Midbrain (tissue), 1 donor: ENCODE measurements at places on chromosomes 2 and 18.

DNA sequence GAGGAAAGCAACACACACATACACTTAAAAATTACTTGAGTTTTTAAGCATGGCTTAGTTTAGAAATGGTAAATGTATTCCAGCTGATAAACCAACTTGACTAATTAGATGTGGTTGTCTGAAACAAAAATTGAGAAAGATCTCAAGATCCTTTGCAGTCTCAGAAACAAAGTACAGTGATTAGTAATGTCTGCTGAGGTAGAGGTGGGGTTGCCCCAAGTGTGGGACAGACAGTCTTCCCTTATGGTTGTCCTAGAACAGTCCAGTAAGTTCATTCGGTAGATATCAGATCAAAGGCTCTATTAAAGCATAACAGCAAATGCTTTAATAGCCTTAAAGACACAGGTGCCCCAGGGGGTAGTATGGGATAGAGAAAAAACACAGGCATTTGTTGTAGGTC lies 94.5 kb downstream of the BARD1 start:
- no peak for DNase-seq

DNA sequence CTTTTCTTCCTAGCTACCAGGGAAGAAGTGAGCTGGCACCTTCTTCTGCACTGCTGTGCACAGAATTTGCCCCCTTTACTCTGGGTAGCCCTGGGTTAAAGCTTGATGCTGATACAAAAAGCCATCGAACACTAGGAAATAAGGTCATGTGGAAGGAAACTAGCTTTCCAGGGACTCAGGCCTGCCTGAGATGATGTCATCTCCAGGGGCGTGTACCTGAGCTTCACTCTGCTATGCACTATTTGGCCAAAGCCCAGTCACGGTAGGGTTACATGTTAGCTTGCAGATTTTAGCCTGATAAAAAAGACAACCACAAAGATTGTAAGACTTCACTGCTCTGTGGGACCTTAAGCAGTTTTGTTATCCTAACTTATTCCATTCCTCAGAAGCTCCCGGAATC lies 20.4 kb downstream of the EDAR start:
- no peak for DNase-seq

- peak; percentile 45 for DNase-seq
Observed at GRCh38 chr2:175690113-175690837, 311.8 kb downstream of the LNPK start.

DNA sequence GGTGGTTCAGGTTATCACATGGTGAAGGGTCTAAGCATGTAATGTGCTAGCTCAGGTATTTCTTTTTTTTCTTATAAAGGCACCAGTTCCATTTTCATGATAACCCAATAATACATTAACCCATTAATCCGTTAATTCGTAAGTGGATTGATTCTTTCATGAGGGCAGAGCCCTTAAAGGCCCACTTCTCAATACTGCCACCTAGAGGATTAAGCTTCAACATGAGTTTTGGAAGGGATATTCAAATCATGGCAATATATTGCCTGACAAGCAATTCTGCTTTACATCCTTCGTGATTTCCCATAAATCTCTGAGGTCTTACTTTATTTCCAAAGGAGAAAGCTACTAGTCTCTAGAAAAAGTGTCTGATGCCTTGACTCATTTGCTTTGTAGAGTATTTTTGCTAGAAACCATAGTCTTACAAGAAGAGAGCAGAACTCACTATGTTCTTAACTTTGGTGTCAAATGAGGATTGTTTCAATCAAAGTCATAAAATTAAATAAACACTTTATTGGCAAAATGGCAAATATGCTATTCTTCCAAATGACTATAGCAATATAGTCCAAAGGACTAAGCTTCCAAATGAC lies 271.3 kb downstream of the KCNS3 start:
- peak; percentile 68 for DNase-seq

DNA sequence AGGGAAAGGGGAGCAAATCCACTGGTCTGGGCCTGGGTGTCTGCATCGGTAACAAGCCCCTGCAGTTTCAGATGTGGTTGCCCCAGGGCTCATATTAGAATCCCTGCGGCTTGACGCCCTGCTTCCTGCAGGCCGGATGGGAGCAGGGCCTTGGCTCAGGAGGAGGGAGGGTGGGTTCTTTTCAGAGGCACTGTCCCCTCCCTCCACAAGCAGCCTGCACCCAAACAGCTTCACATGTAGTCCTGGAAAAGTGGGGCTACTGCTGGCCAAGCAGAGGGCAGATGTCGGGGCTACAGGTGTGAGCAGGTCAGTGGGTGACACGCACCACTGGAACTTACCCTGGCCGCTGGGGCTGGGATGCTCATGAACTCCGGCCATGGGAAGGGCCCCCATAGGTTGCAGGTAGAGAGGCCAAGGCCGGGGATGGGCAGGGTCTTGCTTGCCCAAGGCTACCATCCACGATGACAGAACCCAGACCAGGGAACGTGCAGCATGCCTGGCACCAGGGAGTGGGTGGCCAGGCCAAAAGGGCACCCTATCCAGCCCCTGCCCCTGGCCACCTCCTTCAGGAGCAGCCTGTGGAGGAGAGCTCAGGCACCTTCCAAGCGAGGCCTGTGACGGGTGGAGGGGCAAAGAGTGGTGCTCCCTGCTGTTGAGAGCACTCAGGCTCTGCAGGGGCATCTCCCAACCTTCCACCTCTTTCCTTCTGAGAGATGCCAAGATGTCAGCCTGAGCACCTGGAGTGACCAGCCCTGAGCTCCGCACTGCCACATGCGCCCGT lies 16.8 kb downstream of the ARID5A start:
- no peak for DNase-seq

- no peak for DNase-seq
Observed at GRCh38 chr2:186629250-186629996, 39.6 kb downstream of the ITGAV start.

DNA sequence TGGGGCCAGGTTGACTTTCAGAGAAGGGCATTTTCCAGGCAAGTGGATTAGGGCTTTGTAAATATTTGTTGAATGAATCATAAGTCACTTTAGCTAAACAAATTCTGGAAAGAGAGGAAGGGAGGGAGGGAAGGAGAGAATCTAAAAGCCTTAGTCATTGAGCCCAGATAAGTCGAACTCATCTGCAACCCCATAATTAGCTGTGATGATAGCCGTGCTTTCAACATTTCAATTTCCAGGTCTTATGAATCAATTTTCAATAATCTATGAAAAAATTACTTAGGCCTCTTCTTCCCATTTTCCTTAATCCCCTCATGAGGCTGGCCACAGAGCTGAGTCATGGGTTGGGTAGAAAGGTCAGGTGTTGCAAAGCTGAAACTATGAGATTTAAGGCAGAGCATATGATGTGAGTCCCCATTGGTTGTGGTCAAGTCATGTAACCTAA lies 111.9 kb upstream of the MAPRE2 start:
- DNase-seq = no peak

GRCh38 chr2:206202446-206202845 lies 42.8 kb downstream of the EEF1B2 start:
- DNase-seq = no peak

- DNase-seq = no peak
Observed at GRCh38 chr18:9684881-9685614, 23.1 kb upstream of the RAB31 start.

GRCh38 chr2:128504246-128505149 lies 185.8 kb upstream of the HS6ST1 start:
- no peak for DNase-seq

DNA sequence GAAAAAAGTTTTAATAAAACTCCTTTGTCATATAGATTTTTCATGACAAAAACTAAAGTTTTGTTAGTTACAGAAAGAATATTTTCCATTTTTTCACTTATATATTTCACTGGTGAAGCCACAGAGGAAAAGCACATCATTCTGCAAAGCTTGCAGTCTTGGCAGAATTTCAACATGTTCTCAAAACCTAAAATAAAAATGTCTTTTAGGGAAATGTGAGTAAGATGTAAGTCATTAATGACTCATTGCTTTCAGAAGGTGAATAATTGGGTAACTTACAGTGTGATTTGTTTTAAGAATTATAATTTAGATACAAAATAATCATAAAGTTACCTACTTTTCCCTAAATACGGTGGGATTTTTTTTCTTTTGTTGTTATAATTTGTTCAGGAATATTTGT lies 43.4 kb upstream of the TNFRSF11A start:
- DNase-seq = no peak

GRCh38 chr2:223735659-223736244 lies 101.6 kb downstream of the AP1S3 start:
- no peak for DNase-seq

DNA sequence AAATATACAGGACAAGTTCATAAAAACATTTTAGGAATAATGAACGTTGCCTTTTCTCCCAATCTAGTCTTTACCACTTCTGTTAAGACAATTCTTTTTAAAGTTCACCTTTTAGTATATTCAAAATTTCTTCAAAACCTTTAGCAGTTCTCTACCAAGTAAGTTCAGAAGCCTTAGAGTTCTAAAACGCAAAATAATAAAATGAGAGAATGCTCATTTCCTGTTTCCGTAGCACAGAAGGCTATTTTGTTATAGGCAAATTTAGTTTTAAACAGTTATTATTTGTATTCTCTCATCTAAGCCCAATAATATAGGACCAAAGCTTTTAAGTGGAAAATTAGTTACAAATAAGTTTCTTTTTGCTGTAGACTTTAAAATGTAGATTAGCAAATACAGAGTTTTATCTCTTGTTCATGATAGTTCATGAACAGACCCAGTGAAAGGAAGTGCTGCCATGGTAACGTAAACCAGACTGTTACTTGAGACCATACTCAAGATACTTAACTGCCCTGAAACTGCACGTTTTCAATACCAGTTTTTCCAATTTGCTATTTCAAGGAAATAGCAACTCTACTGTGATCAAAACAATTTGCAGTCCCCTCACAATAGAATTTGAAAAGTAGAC lies 173.1 kb upstream of the STON1 start:
- no peak for DNase-seq

GRCh38 chr2:15352363-15352762 lies 208.8 kb downstream of the NBAS start:
- DNase-seq = no peak

GRCh38 chr2:105772362-105772761 lies 27.6 kb downstream of the NCK2 start:
- DNase-seq = no peak

GRCh38 chr2:1727796-1728474 lies 16.4 kb downstream of the PXDN start:
- DNase-seq = no peak

GRCh38 chr2:30252723-30253701 lies 21.7 kb downstream of the LBH start:
- no peak for DNase-seq

GRCh38 chr2:109020217-109020637 lies 31.2 kb upstream of the EDAR start:
- no peak for DNase-seq

- no peak for DNase-seq
Observed at GRCh38 chr2:149200109-149200520, 130.3 kb upstream of the LYPD6 start.

DNA sequence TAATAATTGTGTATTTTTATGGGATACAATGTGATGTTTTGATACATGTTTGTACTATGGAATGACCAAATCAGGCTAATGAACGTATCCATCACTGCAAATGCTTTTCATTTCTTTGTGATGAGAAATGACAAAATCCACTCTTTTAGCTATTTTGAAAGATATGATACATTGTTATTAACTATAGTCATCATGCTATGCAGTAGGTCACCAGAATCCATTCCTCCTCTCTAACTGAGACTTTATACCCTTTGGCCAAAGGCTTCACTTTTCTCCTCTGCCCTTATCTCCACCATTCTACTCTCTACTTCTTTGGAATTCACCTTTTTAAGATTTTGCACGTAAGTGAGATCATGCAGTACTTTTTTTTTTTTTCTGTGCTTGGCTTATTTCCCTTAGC lies 44.5 kb upstream of the TMEM17 start:
- no peak for DNase-seq

GRCh38 chr18:24014986-24015638 lies 558 bp downstream of the TTC39C start:
- DNase-seq = peak; percentile 25

DNA sequence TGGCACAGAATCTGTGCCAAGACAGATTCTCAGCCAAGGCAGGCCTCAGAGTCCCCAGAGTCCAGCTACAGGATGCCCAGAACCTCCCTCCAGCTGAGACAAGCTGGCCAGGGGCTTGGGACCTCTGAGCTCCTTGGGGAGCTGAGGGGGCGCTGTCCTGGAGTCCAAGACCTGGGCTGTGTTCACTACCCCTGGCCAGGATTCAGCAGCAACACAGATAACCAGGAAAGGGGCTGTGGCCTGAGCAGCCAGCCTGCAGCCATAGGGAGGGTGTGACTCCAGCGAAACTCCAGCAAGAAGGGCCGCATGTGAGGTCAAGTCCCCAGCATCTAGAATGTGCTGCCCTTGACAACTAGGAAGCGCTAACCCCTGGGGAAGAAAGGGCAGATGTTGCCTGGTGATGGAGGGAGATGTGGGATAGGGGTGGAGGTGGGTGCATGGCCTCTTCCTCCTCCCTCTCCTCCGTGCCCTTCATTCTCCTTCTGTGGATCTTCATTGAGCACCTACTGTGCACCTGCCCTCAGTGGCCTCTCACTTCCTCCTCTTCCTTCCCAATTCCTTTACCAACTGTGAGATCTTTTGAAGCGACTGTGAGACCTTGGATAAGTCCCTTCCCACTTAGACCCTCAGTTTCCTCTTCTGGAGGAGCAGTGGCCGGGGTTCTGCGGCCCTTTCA lies 7.7 kb upstream of the ARID5A start:
- no peak for DNase-seq

DNA sequence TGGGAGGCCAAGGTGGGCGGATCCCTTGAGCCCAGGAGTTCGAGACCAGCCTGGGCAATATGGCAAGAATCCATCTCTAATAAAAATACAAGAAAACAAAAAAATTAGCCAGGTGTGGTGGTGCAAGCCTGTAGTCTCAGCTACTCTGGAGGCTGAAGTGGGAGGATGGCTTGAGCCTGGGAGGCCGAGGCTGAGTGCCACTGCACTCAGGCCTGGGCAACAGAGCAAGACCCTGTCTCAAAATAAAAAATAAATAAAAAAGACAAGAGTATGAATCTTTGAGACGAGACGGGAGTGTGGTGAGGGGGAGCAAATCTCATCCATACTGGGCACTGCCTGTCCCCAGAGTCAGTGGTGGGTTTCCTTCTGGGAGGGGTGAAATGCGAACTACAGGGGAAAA lies 12.2 kb downstream of the GPR17 start:
- DNase-seq = no peak

GRCh38 chr18:77021075-77021474 lies 111.5 kb downstream of the MBP start:
- no peak for DNase-seq

DNA sequence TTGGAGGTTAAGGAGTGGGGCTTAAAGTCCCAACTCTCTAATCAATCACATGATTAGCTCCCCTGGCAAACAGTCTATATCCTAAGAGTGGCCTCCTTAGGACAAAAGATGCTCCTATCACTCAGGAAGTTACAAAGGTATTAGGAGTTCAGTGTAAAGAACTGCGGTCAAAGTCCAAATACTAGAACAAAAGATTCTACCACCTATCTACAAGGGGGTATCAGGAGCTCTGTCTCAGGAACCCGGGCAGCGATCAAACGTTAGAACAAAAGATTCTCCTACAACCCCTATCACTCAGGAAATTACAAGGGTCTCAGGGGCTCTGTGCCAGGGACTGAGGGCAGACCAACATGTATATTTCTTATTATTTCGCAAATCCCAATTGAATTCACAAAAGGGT lies 58.0 kb downstream of the DTNB start:
- DNase-seq = no peak

- DNase-seq = no peak
Observed at GRCh38 chr2:129293326-129293725, 686.1 kb upstream of the RAB6C start.

- no peak for DNase-seq
Observed at GRCh38 chr2:2180446-2180845, 150.6 kb downstream of the MYT1L start.
